Brain pericyte (primary cell): ENCODE measurements at places on chromosomes 16 and 17.

- no peak for DNase-seq
These were observed 56.0 kb upstream of the ENPP7 start for GRCh38 chr17:79674506-79675412.

GRCh38 chr17:41666237-41666641, 22.4 kb upstream of the EIF1 start:
- no peak for DNase-seq

DNA sequence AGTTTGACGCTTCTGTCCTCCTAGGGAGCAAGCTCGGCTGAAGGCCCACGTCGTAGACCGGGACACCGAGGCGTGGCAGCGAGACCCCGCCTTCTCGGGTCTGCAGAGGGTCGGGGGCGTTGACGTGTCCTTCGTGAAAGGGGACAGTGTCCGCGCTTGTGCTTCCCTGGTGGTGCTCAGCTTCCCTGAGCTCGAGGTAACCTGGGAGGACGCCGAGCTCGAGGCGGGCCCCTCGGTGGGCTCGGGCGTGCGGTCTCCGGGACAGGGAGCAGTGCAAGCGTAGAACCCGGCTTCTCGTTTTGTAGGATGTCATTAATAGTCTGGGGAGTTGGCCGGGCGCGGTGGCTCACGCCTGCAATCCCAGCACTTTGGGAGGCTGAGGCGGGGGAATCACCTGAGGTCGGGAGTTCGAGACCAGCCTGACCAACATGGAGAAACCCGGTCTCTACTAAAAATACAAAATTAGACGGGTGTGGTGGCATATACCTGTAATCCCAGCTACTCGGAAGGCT, 715 bp downstream of the ENDOV start:
- no peak for DNase-seq

- DNase-seq = no peak
These were observed 180.6 kb upstream of the CDH8 start for GRCh38 chr16:62216837-62217236.

GRCh38 chr16:79562166-79562823, 38.2 kb downstream of the MAF start:
- DNase-seq = no peak

DNA sequence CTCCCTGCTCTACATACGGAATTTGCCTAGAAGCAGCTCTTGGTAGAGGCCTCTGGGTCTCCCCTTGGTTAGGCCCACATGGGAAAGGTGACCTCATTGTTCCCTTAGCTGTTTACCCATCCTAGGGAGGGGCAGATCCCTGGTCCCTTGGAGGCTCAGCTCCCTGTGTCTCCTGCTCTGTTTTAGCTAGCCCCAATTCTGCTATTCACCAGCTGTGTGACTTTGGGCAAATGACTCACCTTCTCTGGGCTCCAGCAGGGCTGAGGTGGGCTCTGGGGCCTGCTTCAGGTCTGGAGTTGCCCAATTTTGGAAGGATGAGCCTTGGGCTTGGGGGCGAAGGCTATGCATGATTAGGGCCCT, 3.9 kb downstream of the ABCC3 start:
- DNase-seq = no peak
